ENCODE measurements at places on chromosomes 3 and 15.

DNA sequence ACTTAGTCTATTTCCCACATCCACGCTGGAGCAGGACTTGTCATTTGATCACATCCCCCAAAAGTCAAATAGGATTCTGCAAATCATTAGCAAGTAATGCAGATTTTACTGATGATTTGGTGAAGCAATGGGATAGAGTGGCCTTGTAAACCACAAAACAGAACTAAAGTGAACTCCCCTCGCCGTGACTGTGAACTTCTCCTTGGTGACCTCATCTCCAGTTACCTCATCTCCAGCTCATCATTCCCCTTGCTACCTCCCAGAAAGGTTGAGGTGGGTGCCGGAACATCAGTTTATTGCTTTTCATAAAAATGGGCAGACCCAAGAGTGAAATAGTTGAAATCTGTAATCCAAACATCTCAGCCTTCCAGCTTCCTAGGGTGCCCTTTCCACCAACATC is 36.7 kb upstream of the ADPGK start:
- no peak for DNase-seq

GRCh38 chr3:71724584-71725270 is 475 bp downstream of the EIF4E3 start:
- DNase-seq = no peak

DNA sequence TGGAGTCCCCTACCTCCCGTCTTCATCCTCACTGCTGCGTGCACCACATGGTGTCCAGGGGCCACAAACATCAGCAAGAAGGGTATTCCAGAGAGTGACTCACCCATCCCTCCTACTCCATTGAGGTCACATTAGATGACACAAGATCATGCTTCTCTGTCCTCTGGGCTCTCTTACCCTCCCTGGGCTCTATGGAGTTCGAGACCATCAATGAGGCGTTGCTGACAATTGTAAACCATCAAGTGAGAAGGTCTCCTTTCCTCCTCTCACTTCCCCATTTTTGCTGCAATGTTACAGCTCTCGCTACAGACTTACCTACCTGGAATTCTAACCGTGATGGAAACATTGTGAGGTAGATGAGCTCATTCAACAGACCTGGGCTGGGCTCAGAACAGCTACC is 51.7 kb downstream of the HMCES start:
- DNase-seq = no peak

DNA sequence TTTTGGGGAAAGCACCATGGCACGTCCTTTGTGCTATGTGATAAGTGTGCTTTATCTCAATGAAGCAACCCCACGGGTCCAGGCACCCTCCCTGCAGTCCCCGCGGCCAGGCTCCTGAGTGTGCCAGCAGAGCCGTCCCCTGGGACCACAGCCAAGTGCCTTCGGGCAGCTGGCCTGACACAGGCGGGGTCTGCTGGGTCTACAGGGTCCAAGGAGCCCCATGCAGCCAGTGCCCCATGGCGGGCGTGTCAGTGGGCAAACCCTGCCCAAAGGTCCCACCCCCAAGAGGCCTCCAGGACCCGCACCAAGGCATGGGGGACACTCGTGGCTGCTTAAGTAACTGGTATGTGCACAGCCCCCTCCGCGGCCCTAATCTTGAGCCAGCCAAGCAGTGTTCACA is 35.3 kb downstream of the KLHL25 start:
- no peak for DNase-seq

DNA sequence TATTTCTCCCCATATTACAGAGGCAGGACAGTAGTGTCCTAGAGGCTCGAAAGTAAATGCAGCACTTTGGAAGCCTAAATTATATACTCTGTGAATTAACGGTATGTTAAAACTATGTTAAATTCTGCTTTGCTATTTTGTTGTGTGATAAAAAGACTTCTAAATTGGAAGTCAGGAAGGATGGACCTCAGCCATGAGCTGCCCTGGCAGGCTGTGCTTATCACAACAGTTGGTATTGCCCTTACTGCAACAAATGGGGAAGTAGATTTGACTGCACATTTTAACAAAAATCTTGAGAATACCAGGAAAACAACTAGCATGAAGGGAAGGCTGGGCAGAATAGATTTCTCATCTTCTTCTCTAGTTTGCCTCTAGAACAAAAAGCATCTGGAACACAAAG is 706.6 kb downstream of the SI start:
- DNase-seq = no peak
